ENCODE measurements at places on chromosomes 11 and 22.

- DNase-seq: no peak
Observed at GRCh38 chr22:17234144-17234623, 14.9 kb upstream of the ADA2 start.

GRCh38 chr11:106745941-106746340 lies 272.3 kb downstream of the GUCY1A2 start:
- no peak for DNase-seq

GRCh38 chr11:63905179-63905578 lies 11.8 kb downstream of the RCOR2 start:
- DNase-seq: no peak

- no peak for DNase-seq
Observed at GRCh38 chr11:47329987-47330931, 22.2 kb downstream of the MYBPC3 start.

GRCh38 chr22:35315855-35316745 lies 16.4 kb downstream of the TOM1 start:
- DNase-seq: no peak

DNA sequence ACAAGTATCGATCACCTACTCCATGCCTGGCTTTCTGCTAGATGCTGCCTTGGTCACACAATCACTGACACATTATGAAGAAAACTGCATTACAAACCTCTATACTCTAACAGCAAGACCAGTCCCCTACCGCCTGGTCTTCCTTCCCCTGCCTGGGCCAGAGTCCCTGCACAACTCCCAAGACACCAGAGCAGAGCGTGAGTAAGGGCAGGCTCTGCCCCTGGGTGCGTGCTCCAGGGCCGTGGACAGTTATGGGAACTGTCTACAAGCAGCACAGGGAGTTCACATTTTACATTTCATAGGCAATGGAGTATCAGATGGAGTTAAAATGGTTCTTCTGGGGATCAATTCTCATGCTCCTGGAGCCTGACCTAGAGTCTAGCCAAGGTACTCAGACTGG lies 6.5 kb downstream of the FZD4 start:
- no peak for DNase-seq

DNA sequence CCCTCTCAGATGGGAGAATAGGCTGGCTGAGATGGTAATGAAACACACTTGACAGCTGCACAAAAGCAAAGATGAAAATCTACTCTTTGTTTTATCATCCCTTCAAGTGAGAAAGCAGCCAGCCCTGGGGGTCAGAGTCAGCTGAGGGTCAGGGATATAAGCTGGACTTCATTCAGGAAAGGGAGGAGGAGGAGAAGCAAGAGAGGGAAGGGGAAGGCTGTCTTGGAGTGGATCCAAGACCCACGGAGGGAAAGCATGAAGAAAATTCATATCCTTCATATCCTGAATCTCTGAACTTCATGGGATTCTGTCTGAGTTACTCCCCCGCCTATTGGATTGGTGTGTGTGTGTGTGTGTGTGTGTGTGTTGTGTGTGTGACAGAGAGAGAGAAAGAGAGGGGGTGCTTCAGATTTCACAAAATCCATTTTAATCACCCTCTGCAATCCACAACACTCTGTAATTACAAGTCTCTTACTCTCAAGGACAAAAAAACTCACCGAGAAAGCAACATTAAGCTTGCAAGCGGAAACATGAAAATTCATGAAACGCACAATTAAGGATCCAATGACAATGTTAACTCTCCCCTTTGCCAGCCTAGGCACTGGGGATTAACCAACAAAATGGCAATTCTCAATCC lies 327.7 kb downstream of the TENM4 start:
- no peak for DNase-seq

DNA sequence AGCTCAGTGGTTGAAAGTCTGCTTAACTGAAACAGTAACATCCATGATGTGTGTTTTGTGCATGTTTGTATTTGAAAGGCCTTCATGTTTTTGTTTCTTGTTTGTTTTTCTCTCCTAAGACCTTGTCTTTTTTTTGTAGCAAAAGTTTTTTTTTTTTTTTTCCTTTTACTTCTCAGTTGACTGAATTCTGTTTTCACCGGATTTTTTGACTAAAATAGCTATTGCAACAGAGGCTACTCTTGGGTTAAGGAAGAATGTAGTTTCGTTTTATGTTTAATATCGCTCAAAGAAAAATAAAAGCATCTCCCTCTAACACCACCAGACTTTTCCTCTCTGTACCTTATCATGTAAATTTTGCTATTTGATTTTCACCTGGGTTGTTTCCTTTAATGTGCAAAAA lies 15.1 kb downstream of the APOL6 start:
- no peak for DNase-seq

DNA sequence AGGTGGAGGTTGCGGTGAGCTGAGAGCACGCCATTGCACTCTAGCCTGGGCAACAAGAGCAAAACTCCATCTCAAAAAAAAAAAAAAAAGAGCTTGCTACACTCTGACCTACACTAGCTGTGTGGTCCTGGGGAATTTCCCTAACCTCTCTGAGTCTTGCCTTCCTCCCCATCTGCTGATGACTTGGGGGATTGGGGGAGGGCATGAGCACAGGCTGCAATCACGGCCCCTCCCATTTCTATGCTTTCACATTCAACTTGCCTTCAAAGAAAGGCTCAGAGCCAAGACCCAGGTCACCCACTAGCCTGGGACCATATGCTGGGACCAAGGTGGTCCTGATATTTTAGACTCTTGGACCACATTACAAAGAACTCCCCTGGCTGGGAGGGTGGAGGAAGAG lies 39.8 kb upstream of the TEF start:
- DNase-seq: no peak

DNA sequence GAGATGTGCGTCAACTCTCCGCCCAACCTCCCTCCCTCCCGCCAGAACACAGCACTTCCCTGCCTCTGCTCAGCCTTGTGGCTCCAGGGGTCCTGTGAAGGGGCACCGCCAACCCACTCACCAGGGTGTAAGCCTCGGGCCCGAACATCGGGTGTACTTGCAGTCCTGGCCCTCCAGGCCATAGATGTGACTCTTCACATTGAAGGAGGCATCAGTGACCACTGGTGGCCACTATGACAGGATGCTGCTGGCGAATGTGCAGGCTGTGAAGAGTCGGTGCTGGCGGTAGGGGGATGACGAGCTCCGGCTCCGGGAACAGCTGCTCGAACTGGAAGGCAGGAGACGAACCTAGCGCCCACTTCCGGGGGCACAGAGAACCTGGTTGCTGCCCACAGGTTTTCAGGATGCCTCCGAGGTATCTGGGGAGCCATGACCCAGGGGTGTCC lies 97.4 kb downstream of the MED15 start:
- no peak for DNase-seq

GRCh38 chr22:40409613-40410113 lies 39.3 kb downstream of the SGSM3 start:
- no peak for DNase-seq

- no peak for DNase-seq
Observed at GRCh38 chr11:71486320-71486719, 33.3 kb downstream of the NADSYN1 start.

DNA sequence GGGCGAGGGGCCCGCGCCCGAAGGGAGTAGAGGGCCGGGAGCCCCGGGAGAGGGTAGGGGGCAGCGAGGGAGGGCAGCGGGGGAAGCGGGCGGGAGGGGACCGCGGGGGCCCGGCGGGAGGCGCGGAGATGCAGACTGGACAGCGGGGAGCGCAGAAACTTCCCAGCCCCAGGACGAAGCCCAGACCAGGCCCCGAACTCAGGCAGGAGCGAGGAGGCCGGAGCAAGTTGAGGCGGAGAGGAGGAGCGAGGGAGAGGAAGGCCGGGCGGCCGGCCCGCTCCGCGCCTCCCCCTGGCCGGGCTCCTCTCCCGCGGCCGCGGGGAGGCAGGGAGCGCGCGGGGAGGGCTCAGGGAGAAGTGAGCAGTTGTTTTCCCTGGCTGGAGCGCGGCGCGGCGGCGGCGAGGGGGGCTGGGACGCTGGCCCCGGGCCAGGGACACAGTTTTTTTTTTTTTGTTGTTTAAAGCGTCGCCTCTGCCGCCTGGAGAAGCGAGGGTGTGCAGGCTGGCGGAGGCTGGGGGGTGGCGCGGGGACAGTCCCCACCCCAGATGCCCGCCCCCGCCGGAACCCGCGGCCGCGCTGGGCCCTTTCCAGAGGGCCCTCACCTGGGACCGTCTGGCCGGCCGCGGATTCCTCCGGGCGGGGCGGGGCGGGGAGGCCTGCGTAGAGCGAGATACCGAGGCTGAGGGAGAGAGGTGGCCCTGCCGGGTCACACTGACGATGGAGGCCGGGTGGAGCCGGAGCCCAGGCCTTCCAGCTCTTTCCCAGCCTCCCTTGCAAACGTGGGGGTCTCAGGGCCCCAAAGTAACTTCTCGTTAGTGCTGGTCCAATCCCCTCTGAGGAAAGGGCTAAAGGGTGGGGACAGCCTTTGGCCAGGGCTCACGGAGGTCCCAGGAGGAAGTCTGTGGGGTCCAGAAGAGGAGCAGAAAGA lies at the start of gene LTBP3:
TSS of gene LTBP3 (minus strand) at position 358 of the 928 bp plus-strand sequence. CDS start 400 bp downstream, outside the sequence.
- no peak for DNase-seq

GRCh38 chr11:44467931-44468330 lies 97.5 kb upstream of the CD82 start:
- no peak for DNase-seq

DNA sequence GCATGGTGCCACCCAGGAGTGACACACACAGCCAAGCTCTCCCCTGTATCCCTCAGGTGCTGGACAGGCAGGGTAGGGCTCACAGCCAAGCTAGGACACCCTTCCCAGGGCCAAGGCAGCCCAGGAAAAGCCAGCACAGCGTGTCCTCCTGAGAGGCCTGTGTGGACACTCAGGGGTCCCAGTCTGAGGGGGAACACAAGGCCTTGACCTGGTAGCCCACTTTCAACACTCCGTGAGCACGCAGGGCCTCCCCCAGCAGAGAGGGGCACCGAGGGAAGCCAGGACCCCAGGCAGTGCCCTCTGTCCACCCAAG lies 24.9 kb downstream of the OSBPL5 start:
- DNase-seq: no peak

- DNase-seq: no peak
Observed at GRCh38 chr11:72409458-72409857, 24.9 kb downstream of the CLPB start.

- DNase-seq: no peak
Observed at GRCh38 chr11:79671401-79671800, 230.6 kb upstream of the TENM4 start.

- no peak for DNase-seq
Observed at GRCh38 chr11:134665571-134666270, 253.7 kb upstream of the B3GAT1 start.

DNA sequence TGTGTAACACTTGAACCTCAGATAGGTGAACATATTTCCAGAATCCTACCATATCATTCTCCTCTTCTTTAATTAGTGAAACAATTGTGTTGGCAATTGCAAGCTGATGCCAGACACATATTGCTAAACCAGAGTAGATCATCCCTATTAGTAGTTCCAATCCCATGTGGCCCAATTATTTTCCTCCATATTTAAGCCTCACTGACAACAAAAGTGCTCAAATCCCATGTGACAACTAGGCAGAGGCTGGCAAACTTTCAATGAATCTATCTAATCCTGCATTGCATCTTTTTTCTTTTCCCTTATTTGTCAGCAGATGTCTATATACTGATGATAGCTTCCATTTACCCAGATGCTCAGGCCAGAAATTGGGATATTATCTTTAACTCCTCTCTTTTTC lies 90.4 kb downstream of the GRIA4 start:
- no peak for DNase-seq

GRCh38 chr11:128416976-128417375 lies 170.4 kb downstream of the ETS1 start:
- no peak for DNase-seq

DNA sequence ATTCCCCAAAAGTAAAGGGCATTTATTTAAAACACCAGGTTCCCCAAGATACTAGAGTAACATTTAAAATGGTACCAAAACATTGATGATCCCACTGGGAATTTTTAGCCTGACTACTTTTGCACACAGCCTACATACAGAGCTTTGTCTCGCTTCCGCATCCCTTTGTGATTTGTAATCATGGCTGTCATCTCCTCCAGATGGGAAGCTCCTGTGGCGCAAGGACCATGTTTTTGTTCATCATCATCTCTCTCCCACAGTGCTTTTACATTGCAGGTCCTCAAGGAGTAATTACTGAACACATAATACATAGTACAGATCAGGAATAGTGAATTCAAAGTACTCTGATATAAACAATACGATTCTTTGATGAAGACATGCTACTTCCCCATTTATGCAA lies 231.2 kb upstream of the MTNR1B start:
- DNase-seq: no peak

DNA sequence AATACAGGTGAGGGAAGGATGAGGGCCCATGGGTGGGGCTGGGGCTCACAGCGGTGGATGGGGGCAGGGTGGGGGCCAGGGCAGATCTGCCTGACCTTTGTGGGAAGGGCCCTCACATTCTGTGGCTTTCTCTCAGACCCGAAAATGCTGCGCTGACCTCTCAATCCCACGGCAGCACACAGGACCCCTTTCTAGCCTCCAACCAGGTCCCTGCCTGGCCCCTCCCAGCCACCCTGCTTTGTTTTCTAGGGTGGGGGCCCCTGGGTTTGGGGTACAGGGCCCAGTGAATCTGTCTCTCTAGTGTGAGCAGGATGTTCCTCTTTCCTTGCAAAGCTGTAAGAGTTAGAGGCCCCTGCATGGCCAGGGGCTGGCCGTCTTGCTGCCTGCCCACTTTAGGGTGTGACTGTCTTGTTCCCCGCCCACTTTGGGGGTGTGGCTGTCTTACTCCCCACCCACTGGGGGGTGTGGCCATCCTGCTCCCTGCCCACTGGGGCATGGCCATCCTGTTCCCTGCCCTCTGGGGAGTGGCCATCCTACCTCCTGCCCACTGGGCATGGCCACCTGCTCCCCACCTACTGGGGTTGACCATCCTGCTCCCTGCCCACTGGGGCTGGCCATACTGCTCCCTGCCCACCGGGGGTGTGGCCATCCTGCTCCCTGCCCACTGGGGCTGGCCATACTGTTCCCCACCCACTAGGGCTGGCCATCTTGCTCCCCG lies 11.5 kb downstream of the PARVG start:
- no peak for DNase-seq

DNA sequence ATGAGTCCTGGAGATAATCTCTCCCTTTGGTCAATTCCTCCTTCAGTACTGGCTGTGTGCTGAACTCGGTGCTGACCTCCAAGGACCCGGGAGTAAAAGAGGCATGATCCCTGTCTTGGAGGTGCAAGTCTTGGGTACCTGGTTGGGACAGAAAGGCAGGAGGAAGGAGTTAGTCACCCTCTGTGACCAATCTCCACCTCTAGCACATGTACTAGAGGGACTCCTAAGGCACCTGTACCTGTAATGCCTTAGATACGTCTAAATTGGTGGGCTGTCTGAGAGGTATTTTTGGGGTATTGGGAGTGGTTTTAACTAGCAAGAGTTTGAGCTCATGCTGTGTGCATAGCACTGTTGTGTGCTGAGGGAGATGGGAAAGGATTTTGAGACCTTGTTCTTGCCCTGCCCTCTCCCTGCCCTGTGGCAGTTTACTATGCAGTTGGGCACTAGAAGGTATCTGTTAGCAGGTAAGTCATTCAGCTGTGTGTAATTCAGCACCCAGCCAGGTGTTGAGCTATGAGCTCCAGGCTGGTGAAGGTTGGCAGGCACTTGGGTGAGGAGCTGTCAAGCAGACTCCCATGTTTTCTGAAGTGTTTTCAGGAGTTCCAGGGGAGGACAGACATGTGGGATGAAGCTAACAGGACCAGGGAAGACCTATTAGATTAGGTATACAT lies 2.5 kb downstream of the PANX1 start:
- no peak for DNase-seq

Measured in activated gamma-delta T cell treated with anti-CD3 and anti-CD28 coated beads, Interleukin-2, amount 50 U/mL, for 16 hours (primary cell).